A172 (cell line): ENCODE measurements at places on chromosomes 1 and 21. TPM values are rescaled to one million over a fixed set of nuclear protein-coding genes. Genes with fewer than 3 reads are reported as not detected.
A peak's percentile ranks its signal among the peaks of the same experiment; 100 is the strongest.

Gene GFI1
- 0.38 and 0.60 TPM in 2 replicates for total RNA-seq

Gene LENEP
- total RNA-seq, result not detected in 2 replicates

DNA sequence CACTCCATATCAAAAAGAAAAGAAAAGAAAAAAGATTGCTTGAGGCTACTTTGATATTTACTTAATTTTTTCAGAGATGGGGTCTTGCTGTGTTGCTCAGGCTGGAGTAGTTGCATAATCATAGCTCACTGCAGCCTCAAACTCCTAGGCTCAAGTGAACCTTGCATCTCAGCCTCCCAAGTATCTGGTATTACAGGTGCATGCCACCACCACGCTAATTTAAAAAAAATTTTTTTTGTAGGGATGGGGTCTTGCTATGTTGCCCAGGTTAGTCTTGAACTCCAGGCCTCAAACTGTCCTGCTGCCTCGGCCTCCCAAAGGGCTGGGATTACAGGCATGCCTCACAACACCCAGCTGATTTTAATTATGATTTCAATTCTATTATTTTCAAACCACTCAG lies 38.2 kb downstream of the RTCA start:
- DNase-seq, result no peak

DNA sequence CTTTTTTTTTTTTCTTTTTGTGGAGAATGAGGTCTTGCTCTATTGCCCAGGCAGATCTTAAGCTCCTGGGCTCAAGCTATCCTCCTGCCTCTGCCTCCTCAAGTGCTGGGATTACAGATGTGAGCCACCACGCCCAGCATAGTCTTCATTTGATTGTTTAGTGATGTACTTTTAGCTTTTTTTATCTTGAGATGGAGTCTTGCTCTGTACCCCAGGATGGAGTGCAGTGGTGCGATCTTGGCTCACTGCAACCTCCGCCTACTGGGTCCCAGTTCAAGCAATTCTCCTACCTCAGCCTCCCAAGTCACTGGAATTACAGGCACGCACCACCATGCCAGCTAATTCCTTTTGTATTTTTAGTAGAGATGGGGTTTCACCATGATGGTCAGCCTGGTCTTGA lies 24.0 kb upstream of the LRRC3 start:
- no peak for DNase-seq

- no peak for DNase-seq
These were observed 402.0 kb downstream of the PTPRU start for GRCh38 chr1:29638281-29638680.

GRCh38 chr1:224329484-224329841 lies 509 bp downstream of the NVL start:
- peak; percentile 9 for DNase-seq

GRCh38 chr1:36203554-36204346 lies 20.5 kb upstream of the THRAP3 start:
- no peak for DNase-seq

DNA sequence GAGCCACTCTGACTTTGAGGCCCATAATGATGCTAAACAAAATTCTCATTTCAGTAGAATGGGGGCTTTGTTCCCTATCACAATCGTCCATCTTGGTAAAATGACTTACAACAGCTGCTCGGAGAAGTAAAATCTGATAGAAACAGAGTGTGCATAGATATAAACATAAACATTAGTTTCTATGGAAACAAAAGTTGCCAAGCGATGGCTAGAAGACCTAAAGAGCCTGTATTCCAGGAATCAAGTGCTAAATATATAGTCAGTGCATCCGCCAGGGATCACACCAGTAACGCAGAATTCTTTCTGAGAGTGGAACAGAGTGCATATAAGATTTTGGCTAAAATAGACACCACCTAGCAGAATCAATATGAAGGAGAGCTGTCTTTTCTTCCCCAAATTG lies 91.2 kb upstream of the KAZN start:
- no peak for DNase-seq

DNA sequence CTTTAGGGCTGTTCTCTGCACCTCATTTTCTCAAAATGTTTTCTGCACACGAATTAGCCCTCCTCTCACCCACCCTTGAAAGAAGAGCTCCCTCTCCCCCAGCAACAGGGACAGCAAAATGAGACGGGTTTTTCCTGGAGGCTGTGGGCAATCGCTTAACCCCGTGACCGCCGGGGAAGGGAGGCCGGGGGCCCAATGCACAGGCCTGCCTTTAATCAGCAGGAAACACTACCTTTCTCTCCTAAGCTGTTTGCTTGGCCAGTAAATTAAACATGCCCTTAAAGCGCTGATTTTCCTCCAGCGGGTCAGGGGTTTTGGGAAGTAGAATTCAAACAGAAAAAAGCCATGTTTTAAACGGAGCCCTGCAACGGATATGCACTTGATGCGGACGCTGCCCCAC lies 114.4 kb downstream of the PRDM16 start:
- DNase-seq, result no peak

- DNase-seq, result no peak
These were observed 95.4 kb downstream of the INTS7 start for GRCh38 chr1:211939876-211940468.

DNA sequence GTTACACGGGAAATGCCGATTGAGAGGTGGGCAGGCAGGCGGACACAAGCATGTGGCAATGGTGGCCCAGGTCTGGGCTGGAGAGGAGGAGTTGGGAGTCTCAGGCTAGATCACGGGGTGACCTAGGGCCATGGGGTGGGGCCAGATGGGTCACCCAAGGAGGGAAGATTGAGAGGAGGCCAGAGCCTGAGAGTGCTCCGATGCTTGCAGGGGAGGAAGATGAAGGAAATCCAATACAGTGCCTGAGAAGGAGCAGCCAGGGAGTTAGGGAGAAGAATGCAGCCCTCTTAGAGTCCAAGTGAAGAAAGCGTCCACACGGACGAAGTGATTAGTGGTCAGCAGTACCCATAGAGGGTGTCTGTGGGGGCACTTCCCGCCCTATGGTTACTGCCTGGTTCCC lies 61.4 kb upstream of the FAM3B start:
- no peak for DNase-seq

- no peak for DNase-seq
These were observed 18.5 kb downstream of the RIIAD1 start for GRCh38 chr1:151739590-151740355.
